ENCODE measurements at places on chromosomes 1 and 21. TPM values are rescaled to one million over a fixed set of nuclear protein-coding genes. Genes with fewer than 3 reads are reported as not detected.

The BMP8B gene
- total RNA-seq, result 0.58 TPM

The JTB gene
- 170 TPM for total RNA-seq

The ALPL gene
- 0.43 TPM for total RNA-seq

The FNDC5 gene
- total RNA-seq, result not detected

The RIMS3 gene
- total RNA-seq, result 4.2 TPM

The RNF186 gene
- not detected for total RNA-seq

GRCh38 chr1:3304692-3305091 is 149.8 kb upstream of the ARHGEF16 start:
- no peak for DNase-seq

DNA sequence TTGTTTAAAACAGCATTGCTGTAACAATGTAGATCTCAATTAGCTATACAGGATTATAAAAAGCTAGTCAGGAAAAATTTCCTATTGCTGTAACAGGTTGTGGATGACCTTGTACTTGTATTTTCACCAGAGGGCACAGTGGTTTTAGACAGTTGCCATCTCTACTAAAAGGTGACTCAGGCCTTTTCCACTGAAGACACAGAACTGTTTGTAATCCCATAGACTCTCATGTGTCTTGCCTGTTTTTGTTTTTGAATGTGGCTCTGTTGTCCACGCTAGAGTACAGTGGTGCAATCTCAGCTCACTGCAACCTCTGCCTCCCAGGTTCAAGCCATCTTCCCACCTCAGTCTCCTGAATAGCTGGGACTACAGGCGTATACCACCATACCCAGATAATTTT is 5.9 kb downstream of the MTFR1L start:
- DNase-seq, result no peak

DNA sequence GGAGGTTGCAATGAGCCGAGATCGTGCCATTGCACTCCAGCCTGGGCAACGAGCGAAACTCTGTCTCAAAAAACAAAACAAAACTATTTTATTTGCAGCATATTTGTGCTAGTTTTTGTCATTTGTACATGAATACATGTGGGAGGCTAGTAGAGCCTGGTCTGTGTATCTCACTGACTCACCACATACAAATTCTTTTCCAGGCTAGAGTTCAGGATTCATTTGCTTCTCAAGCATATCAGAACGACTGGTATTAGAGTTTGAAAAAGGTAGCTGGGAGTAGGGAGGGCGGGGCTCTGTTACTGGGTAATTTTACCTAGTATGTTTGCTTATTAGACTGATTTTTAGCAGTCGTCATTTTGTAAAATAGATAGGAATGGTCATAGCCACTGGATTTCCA is 4.5 kb upstream of the TOR3A start:
- no peak for DNase-seq

- no peak for DNase-seq
Measured at GRCh38 chr1:173477286-173478093, at the start of gene PRDX6. TSS of gene PRDX6 (plus strand) at chr1:173477335. CDS start at chr1:173477398, 63 bp downstream.

DNA sequence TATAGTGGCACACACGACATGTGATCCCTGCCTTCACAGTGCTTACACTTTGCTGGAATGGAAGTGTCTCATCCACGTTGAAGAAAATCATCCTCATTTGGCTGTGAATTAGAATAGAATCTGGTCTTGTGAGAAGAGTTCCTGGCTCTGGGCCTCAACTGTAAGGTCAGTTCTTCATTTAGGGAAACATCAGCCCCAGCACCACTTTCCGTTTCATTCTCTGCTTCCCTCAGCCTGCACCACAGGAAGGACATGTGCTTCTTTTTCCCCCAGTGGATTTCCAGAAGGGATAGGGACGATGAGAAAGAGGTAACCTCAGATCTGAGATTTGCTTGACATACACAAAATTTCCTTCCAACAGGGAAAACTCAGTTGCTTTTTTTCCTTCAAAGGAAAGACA is 3.7 kb upstream of the ALX3 start:
- DNase-seq, result no peak

GRCh38 chr1:222099746-222100145 is 357.9 kb upstream of the DUSP10 start:
- no peak for DNase-seq

GRCh38 chr1:20430355-20431175 is 55.4 kb downstream of the CAMK2N1 start:
- no peak for DNase-seq

- DNase-seq, result no peak
Measured at GRCh38 chr1:182301467-182302198, 90.0 kb downstream of the GLUL start.
